ENCODE measurements at places on chromosomes 3 and 15. TPM values are rescaled to one million over a fixed set of nuclear protein-coding genes. Genes with fewer than 3 reads are reported as not detected.

Gene ZIC4
- not detected for total RNA-seq

Gene ZNF662
- total RNA-seq: 4.3 TPM

Gene FSIP1
- total RNA-seq: 2.2 TPM

Gene LRRC2
- total RNA-seq: 1.1 TPM

Gene SNX22
- not detected for total RNA-seq

Gene CX3CR1
- total RNA-seq: 0.94 TPM

Gene SLC12A1
- not detected for total RNA-seq

Gene RBM15B
- total RNA-seq: 28.5 TPM

Gene MESP2
- not detected for total RNA-seq

Gene SLC30A4
- 14.6 TPM for total RNA-seq

Gene TNFSF10
- total RNA-seq: 32.0 TPM

Gene SI
- not detected for total RNA-seq

DNA sequence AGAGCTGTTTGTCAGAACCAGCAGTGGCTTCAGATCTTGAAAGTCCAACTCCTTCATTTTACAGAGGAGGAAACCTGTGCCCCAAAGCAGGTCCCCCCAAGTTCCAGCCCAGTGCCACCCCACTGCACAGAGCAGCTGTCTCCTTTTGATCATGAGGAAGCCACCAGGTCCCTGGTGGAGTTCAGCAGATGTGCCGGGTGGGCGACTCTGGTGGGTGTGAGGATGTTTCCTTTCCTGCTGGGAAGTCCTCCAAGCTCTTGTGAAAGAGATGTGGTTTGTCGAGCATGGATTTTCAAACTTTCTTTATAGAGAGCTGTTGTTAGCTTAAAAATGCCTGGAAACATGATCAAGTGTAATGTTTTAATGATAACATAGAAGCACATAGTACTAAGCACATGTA lies 52.0 kb downstream of the SMAD3 start:
- no peak for ATAC-seq

DNA sequence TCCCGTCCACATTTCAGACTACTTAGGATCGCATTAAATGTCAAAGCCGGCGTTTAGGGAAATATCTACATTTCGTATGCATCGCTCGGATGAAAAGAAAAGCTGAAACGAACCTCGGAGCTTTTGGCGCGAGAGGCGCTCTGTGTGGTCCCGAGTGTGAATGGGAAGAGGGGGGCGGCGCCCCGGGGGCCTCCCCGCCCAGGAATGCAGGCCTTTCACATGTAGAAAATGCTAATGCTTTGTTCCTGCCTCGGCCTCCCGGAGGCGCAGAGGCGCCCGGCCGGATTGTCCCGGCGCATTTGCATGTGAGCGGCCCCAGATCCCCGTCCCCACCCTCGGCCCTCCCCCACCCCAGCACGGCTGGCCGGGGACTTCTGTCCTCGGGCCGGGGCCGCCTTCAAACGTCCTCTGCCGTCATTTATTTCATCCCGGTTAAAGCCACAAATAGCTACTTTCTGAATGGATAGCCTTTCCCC lies 37.0 kb upstream of the TRIM71 start:
- ATAC-seq: peak; percentile 17

DNA sequence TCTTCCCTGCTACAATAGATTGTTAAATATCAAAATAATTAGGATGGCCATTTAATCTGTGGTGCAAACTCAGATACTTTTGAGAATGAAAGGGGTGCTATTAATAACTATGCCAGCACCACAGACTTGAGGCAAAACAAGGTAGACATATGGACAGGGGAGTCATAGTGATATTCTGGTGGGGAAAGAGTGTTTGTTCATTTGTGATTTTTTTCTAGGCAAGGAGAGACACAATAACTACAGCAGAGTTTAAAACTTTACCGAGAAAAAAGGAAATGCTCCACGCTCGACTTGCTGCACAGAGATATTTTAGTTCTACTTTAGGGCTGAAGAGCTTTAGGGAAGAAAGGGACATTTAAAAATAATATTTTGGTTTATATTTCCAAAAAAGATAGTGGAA lies 611.2 kb upstream of the GRM7 start:
- no peak for ATAC-seq

DNA sequence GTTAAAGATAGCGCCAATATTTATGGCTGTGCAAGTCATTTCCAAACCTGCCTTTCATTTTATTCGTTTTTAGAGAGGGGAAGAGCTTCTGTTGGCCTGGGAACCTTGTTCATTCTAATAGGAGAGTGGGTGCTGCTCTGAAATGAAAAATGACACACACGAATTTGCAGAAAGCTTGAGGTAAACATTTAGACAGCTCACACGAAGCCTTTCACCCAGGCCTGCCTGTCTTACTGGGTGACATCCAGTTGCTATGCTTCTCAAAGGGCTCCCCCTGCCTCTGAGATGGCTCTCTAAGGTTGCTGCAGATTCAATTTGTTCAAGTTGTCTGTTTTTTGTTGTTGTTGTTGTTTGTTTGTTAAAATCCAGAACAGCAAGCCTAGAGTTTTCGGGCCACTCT lies 18.2 kb downstream of the PEX5L start:
- ATAC-seq: no peak

DNA sequence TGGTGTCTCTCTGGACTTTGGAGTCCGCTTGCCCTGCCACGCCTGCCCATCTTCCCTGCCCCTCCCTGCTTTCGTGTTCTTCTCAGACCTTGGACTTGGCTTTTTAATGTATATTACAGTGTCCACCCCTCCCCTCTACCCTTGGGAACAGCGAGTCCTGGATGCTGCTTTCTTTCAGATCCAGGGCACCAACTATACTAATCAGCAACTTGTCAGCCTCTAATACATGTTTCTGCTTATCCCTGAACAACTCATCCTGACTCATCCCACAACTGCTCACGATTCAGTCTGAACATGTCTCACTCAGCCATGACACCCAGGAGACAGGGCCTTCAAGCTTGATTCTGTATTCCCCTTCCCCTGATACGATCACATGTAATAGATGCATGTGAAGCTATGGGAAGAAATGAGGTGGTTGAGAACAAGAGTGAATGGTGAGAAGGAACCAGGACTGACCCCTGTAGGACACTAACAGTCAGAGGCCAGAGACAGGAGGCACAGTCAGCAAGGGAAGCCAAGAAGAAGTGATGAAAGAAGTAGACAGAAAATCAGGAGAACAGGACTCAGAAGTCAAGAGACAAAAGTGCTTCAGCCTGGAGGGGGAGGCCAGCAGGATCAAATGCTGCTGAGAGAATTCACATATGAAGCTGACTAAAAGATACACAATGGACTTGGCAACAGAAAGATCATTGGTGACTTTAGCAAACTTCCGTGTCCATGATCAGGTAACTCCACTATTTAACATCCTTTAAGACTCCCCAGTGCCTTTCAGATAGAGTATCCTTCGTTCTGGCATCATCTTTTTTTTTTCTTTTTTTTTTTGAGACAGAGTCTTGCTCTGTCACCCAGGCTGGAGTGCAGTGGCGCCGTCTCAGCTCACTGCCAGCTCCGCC lies 35.4 kb downstream of the BCL2L10 start:
- no peak for ATAC-seq

DNA sequence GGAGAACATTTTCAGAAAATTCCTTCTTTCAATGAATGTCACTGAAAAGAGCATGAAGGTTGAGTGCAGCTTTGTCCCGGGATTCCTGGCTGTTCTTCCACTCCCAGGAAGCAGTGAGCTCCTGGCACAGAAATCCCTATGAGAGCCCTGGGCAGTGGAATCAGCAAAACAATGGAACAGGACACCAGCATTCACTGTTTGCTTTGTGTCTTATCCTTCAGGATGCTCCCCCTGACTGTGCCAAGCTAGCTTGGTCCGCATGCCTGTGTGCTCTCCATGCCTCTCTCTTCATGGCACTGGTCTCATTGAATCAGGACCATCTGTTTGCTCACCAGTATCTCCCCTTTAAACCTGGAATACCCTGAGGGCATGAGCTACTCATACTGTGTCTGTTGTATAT lies 102.0 kb upstream of the GADL1 start:
- ATAC-seq: no peak

- ATAC-seq: no peak
These were observed 78.2 kb downstream of the CLSTN2 start for GRCh38 chr3:140013220-140013619.

DNA sequence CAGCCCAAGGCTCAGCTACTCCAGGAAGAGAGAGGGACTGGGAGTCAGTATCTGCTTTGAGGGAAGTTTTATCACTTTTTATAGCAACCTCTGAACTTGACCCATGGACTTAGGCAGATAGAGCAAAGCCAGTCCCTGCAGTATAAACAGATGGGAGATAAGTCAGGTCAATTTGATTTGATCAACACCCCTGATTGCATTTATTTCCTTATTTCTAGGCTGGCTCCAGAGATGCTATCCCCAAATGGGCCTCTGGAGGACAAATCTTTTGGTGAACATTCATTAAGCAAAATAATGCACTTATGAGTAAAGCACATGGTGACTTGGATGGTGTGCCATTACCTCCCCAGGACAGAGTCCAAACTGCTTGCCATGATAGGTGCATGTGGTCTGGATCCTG lies 8.9 kb upstream of the IDH3A start:
- ATAC-seq: no peak

DNA sequence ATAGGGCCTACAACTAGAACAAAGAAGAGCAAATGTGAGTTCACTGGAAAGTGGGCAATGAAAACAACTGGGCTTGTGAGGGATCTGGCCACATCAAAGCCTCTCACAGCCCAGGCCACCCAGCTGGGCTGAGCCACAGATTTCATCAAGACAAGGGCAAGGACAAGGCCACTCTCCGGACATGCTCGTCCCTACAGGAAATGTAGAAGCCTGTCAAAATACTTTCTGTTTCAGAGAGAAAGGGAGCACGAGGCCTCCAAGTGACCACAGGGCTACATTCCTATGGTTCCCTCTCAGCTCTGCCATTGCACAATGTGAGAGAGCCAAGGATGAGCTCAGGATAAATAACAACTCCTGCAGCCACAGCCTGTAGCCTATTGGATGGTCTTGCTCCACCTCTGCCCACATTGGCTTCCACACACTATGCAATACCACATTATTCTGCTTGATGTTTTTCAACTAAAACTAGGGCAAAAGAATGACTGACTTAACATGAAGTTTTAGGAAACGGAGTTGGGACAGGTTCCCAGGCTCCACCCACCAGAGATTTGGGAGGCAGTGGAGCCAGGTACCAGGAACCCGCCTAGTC lies 12.1 kb downstream of the TBC1D2B start:
- peak; percentile 97 for ATAC-seq

- no peak for ATAC-seq
These were observed 99.7 kb downstream of the XXYLT1 start for GRCh38 chr3:195171093-195171873.

GRCh38 chr3:152977366-152977765 lies 142.4 kb downstream of the P2RY1 start:
- no peak for ATAC-seq

GRCh38 chr3:151863611-151864010 lies 9.8 kb upstream of the SUCNR1 start:
- ATAC-seq: no peak

DNA sequence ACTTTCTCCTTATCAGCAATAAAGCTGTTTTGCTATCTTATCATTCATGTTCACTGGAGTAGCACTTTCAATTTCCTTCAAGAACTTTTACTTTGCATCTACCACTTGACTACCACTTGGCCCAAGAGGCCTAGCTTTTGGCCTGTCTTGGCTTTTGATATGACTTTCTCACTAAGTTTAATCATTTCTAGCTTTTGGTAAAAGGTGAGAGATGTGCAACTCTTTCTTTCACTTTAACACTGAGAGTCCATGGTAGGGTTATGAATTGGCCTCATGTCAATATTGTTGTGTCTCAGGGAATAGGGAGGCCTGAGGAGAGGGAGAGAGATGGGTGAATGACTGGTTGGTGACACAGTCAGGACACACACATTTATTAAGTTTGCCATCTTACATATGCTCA lies 31.0 kb upstream of the FAM3D start:
- ATAC-seq: no peak

DNA sequence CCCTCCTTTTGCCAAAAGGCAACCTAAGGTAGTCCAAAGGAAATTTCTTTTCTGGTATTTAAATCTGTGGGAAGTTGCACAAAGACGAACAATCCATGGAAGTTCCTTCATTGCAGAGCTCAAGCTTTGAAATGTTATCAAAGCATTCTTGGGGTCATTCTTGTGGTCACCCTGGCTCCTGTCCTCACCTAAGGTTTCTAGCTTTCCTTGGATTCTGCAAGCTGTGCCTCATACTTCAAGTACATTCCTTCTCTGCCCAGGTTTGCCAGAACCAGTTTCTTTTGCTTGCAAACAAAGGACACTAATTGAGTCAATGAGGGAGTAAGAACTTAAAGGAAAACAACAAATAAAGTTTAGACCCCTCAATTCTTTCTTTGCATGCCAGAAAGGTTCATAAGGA lies 329.8 kb upstream of the PDZRN3 start:
- no peak for ATAC-seq

- ATAC-seq: no peak
These were observed 62.9 kb upstream of the AGBL1 start for GRCh38 chr15:86016750-86017149.

GRCh38 chr3:58800940-58801339 lies 134.4 kb upstream of the FAM3D start:
- ATAC-seq: no peak

- no peak for ATAC-seq
These were observed 23.3 kb upstream of the IREB2 start for GRCh38 chr15:78414621-78415250.

- no peak for ATAC-seq
These were observed 327.2 kb downstream of the OCA2 start for GRCh38 chr15:27771892-27772291.

DNA sequence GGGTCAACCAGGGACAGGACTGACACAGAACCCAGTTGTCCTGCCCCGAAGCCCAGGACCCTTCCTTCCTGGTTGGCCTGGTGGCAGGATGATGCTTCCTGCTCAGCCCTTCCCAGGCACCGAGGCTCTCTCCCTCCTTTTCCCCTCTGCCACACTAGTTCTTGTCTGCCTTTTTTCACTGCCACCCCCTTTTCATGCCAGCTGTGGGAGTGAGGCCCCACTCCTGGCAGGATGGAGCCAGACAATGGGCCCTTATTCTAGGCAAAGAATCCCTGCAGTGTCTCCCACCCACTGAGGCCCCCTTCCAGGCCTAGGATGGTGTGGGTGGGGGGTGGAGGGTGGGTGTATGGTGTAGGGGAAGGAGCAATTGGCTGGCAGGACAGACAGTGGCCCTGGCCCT lies 1.1 kb upstream of the SCAMP5 start:
- no peak for ATAC-seq

- ATAC-seq: no peak
These were observed 11.1 kb downstream of the ZBTB38 start for GRCh38 chr3:141379250-141379966.

- ATAC-seq: no peak
These were observed 222.8 kb upstream of the UBE2E2 start for GRCh38 chr3:22980346-22980745.

GRCh38 chr3:157499342-157499963 lies 3.8 kb downstream of the VEPH1 start:
- no peak for ATAC-seq

Data from gastroesophageal sphincter (tissue), 4 donors.